ENCODE measurements at places on chromosomes 1 and 21.

DNA sequence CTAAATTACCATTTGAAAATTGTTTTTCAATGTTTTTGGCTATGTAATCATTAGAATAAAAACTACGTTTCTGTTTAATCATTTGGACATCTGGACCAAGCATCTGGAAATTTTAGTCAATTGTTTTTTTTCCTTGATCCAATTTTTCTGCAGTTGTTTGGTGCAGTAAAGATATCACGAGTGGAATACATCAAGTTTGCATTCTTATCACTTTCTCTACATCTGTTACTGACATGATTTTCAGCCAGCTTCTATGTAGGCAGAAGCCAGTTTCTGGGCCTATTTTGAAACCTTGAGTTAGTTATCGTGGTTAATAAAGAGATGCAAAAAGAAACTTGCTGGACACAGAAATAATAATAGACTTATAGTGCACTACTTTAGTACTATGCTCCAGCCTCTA, 277.9 kb upstream of the ADAMTS5 start:
- no peaks in the 10 kb centered on the region for H3K36me3 ChIP-seq
- H3K4me1 ChIP-seq = peaks cover 30% of the 10 kb centered on the region
- no peak overlapping the region for H3K27ac ChIP-seq
- H3K4me3 ChIP-seq = no peak overlapping the region
- H3K27me3 ChIP-seq = no peaks in the 10 kb centered on the region

DNA sequence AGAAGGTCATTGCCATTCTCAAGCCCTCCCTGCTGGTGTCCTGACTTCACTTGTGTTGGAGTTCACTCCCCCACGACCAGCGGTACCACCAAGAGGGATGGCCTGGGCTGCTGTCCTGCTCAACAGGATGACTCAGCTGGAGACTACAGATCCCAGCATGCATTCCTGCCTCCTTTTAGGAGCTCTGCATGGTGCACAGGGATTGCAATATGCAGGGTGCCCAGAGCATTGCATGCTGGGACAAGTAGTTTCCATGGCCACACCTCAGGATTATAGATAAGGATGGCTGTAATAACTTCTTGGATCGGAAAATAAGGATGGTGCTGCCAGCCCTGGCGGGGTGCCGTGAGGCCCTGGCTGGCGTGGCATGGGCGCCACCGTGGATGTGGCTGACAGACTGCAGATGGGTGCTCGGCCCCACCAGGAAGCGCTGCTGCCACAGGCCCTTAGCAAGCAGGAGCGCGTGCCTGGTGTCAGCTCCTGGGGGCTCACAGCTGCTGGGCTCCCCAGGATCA, 150.0 kb downstream of the CASZ1 start:
- DNase-seq = peak; percentile 76
- no peak overlapping the region for H3K4me3 ChIP-seq
- H3K27me3 ChIP-seq = no peaks in the 10 kb centered on the region
- H3K36me3 ChIP-seq = no peaks in the 10 kb centered on the region
- no peak overlapping the region for H3K27ac ChIP-seq

DNA sequence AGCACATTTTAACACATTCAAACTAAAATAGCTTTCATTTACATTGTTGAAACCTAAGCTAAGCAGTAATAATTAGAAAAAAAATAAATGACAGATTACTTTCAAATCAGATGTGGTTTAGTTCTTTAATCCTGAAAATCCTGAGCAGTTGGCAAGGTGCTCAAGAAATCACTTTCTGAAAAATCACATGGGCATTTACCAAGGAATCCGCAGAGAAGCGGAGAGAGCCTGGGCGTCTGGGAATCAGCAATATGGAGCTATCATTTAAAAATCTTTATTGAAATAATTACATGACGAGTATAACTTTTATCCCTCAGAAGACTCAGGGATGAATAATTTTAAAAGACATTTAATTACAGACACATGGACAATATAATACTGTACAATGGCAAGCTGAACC, 30.2 kb downstream of the GRIK1 start:
- H3K27me3 ChIP-seq = no peaks in the 10 kb centered on the region
- H3K27ac ChIP-seq = no peak overlapping the region
- no peaks in the 10 kb centered on the region for H3K4me1 ChIP-seq
- H3K4me3 ChIP-seq = no peak overlapping the region

GRCh38 chr1:57420981-57421785, 2.7 kb downstream of the DAB1 start:
- H3K27ac ChIP-seq = no peak overlapping the region
- H3K4me1 ChIP-seq = no peaks in the 10 kb centered on the region
- no peak overlapping the region for H3K4me3 ChIP-seq
- H3K36me3 ChIP-seq = no peaks in the 10 kb centered on the region
- peaks cover 70% of the 10 kb centered on the region for H3K27me3 ChIP-seq

DNA sequence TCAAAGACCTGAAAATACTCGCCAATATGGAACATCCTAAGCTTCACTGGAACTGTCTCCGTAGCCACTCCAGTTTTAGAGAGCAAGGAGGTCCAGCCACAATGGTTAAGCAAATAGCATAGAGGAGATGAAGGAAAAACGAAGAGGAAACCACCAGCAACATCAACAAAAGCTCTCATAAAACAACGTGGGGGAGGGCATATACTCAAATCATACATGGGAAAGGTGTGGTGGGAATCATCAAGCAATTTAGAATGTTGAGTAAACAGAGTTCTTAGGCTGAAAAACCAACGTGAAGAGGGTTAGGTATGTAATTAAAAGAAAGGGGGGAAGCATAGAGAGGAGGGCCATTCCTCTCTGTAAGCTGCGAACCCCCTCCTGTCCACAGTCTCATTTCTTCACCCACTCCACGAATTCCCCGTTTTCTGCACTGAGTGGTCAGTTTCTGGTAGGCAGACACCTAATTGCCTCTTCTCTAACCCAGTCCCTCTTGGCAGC, 1.0 kb downstream of the TMEM59 start:
- peaks cover 28% of the 10 kb centered on the region for H3K4me1 ChIP-seq
- H3K4me3 ChIP-seq = peak overlapping the region; percentile 95
- no peaks in the 10 kb centered on the region for H3K27me3 ChIP-seq

GRCh38 chr1:14598498-14599182, at the start of gene KAZN:
TSS of gene KAZN (plus strand) at chr1:14598685.
- H3K4me1 ChIP-seq = no peaks in the 10 kb centered on the region
- no peak within 1 kb of the TSS for H3K27ac ChIP-seq
- peaks cover 67% of the 10 kb centered on the region for H3K27me3 ChIP-seq
- H3K36me3 ChIP-seq = no peaks in the 10 kb centered on the region
- peak; percentile 35 for DNase-seq

GRCh38 chr1:55519937-55520683, 304.9 kb upstream of the USP24 start:
- H3K4me3 ChIP-seq = no peak overlapping the region
- no peaks in the 10 kb centered on the region for H3K27me3 ChIP-seq
- no peaks in the 10 kb centered on the region for H3K4me1 ChIP-seq
- H3K36me3 ChIP-seq = no peaks in the 10 kb centered on the region
- no peak overlapping the region for H3K27ac ChIP-seq

- no peaks in the 10 kb centered on the region for H3K27me3 ChIP-seq
- H3K4me1 ChIP-seq = no peaks in the 10 kb centered on the region
- H3K4me3 ChIP-seq = no peak overlapping the region
- DNase-seq = no peak
- no peaks in the 10 kb centered on the region for H3K36me3 ChIP-seq
These were observed 368.3 kb upstream of the OLFM3 start for GRCh38 chr1:102365071-102365470.

DNA sequence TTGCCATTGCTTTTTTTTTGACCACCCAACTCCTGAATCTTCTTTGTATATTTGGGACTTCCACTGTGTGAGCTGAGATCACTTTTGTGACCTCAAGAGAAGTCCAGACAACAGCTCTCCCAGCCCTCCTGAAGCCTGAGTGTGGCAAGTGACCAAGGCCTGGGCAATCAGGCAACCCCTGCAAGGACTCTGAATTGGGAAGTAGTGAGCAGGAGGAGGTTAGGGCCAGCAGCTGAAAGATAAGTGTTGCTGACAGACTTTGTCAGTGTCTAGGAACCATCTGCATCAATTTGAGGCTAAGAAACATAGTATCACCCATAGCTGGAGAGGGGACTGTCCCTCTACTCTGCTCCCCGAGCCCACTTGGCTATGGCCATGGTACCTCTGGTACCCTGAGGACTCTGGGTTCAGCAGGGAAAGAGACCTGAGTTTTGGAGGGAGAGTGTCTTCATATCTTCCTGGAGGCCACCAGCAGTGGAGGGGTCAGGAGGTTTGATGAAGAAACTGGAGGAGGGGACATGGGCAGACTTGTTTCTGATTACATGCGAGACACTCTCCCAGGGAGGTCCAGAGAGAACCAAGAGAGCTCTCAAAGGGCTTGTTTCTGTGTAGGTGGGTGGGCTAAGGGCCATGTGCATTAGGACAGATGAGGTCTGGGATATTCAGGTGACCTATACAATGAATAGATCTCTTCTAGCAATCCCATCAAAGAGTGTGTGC, 147.0 kb upstream of the DNAH14 start:
- no peaks in the 10 kb centered on the region for H3K27me3 ChIP-seq
- DNase-seq = no peak
- H3K36me3 ChIP-seq = no peaks in the 10 kb centered on the region
- H3K4me3 ChIP-seq = no peak overlapping the region
- H3K27ac ChIP-seq = no peak overlapping the region
- H3K4me1 ChIP-seq = peaks cover 15% of the 10 kb centered on the region

DNA sequence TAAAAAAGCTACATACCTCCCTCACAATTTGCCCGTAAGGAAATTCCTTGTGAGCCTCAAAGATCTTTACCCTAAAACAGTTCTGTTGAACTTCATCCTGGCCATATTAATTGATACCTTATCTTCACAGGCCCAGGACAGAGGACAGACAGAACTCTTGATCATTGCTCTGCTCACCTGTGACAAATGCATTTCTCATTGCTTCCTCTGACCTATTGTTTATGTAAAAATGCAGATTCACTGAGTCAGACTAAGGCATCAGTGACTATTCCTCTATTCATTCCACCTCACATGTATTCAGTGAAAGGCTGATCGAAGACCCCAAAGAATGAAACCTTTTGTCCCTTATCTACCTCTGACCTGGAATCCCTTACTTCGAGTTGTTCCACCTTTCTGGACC, 61.0 kb downstream of the BACH1 start:
- no peak overlapping the region for H3K27ac ChIP-seq
- DNase-seq = peak; percentile 20
- H3K4me3 ChIP-seq = no peak overlapping the region
- peaks cover 10% of the 10 kb centered on the region for H3K4me1 ChIP-seq

DNA sequence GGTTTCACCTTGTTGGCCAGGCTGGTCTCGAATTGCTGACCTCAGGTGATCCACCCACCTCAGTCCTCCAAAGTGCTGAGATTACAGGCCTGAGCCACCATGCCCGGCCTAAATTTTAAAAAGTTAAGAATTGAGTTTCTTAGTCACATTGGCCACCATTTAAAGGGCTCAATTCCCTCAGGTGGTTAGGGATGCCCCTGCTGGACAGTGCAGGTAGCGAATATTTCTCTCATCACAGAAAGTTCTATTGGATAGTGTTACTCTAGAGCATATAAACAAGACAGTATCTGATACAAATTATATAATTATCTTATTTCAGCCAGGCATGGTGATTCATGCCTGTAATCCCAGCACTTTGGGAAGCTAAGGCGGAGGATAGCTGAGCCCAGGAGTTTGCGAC, 320.2 kb downstream of the ZP4 start:
- no peak for DNase-seq
- no peaks in the 10 kb centered on the region for H3K27me3 ChIP-seq
- H3K4me3 ChIP-seq = no peak overlapping the region
- H3K4me1 ChIP-seq = no peaks in the 10 kb centered on the region
- H3K36me3 ChIP-seq = no peaks in the 10 kb centered on the region

GRCh38 chr1:247077213-247077612, 1.4 kb downstream of the ZNF670 start:
- DNase-seq = peak; percentile 36
- no peaks in the 10 kb centered on the region for H3K36me3 ChIP-seq
- peak overlapping the region; percentile 96 for H3K4me3 ChIP-seq
- H3K27ac ChIP-seq = no peak overlapping the region

- DNase-seq = no peak
- H3K27me3 ChIP-seq = no peaks in the 10 kb centered on the region
- no peak overlapping the region for H3K4me3 ChIP-seq
- no peak overlapping the region for H3K27ac ChIP-seq
- H3K4me1 ChIP-seq = no peaks in the 10 kb centered on the region
These were observed 33.0 kb downstream of the STXBP3 start for GRCh38 chr1:108779455-108779854.

DNA sequence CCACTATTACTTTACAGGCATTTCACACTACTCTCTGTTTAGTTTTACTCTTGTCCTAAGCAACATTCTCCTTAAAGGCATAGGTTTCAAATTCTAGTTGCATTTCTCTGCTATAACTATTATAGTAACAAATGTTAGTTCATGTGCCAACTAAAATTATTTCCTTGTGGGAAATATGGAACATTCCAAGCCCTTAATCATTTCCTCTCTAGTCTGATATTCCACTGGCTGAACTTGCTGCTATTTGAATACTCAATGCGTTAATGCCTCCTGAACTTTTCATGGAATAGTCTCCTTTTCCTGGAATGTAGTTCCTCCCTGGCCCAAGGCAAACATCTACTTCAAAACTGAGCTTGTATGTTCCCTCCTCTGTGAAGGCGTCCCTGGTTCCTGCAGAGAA, 19.3 kb upstream of the TBX19 start:
- peak overlapping the region; percentile 41 for H3K4me3 ChIP-seq
- H3K4me1 ChIP-seq = peaks cover 25% of the 10 kb centered on the region

DNA sequence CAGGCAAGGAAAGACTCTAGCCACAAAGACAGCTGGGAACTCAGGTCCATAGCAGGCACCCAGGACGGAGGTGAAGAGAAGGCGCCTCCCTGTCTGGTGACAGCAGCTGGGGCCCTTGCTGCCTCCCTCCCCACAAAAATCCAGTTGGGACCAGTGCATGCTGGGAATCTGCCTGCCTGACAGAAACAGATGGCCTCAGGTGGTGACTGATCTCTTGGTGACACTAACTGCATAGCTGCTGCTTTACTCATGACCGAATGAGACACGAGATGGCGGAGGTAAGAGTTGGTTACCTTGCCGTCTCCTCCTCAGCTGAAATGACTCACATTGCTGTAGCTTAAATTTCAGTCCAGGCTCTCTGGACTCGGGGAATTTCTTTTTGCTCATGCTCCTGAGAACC, 130.3 kb downstream of the FGGY start:
- H3K36me3 ChIP-seq = no peaks in the 10 kb centered on the region
- peaks cover 30% of the 10 kb centered on the region for H3K4me1 ChIP-seq
- DNase-seq = peak; percentile 73
- no peaks in the 10 kb centered on the region for H3K27me3 ChIP-seq

DNA sequence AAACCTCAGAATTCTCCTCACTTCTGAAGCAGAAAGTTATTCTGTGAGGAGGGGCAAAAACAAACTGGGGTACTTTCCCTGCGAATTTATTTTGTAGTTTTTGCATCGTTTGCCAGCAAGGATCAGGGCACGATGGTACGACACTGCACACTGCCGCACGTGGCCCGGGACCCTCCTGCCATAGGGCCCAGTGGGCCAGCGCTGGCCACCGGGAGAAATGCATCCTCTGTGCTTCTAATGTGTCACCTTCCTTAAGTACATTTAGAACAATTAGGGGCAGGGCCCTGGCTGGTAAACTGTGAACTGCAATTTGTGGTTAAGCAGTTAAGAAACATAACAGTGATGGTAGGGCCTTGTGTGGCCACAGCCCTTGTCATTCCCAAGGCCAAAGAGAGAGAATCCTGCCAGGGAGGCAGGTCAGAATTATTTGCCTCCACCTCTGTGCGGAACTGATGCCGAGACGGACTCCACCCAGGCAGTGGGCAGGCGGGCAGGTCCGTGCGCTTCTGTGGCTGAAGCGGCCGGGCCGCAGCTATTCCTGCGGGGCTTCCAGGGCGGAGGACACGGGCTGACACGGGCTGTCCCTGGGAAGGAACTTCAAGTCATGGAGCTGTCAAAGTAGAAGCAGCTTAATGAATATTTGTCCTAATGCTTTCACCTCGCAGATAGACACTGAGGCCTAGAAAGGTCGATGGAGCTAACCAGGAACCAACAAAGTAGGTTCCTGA, 12.5 kb downstream of the GPR137B start:
- no peaks in the 10 kb centered on the region for H3K4me1 ChIP-seq
- no peak for DNase-seq
- H3K27ac ChIP-seq = no peak overlapping the region
- no peaks in the 10 kb centered on the region for H3K27me3 ChIP-seq

All from GM23248 (cell line).